ENCODE measurements at places on chromosomes 5 and 9.

GRCh38 chr5:145912019-145912418 lies 24.4 kb upstream of the SH3RF2 start:
- no peak for DNase-seq

GRCh38 chr9:128723352-128723865 lies 518 bp downstream of the ZDHHC12 start:
- no peak for DNase-seq

- DNase-seq: no peak
Observed at GRCh38 chr9:77769246-77769645, 121.1 kb upstream of the GNA14 start.

GRCh38 chr5:375921-376798 lies 54.6 kb downstream of the AHRR start:
- no peak for DNase-seq

DNA sequence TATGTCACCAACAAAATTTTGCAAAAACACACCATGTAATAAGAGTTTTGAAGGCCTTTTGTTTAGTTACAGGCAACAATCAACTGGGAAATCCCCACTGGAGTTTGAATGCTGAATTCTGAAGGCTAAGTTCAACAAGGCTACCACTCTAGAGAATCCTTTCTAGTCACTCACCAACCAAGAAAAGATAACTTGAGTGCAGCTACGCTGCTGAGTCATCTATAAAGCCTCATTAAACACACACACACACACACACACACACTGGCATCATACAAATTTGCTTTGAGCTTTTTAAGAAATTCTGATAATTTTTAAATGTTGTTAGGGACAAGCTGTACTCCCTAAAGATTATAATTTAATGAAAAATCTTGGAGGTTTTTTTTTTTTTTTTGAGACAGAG lies 219.6 kb downstream of the DENND1A start:
- DNase-seq: no peak

- DNase-seq: no peak
Observed at GRCh38 chr5:59559847-59560246, 333.7 kb downstream of the PDE4D start.

DNA sequence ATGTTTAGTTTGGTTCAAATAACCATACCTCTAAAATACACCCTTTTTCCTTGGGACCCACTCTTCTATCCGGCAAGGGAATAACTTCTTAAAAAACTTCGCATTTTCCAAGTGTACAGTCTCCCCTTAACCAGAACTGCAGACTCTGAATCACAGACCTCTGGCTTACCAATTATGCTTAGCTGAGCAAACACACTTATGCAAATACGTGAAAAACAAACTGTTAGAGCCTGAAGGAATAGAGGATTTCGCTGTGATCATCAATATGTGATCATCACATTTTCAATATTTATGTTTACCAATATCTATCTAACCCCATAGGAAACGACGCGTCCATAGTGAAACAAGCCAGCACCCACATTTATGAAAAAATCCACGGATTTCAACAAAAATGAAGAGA lies 1.3 kb downstream of the LPAR1 start:
- DNase-seq: no peak

- DNase-seq: no peak
Observed at GRCh38 chr9:16352791-16353401, 517.6 kb downstream of the BNC2 start.

DNA sequence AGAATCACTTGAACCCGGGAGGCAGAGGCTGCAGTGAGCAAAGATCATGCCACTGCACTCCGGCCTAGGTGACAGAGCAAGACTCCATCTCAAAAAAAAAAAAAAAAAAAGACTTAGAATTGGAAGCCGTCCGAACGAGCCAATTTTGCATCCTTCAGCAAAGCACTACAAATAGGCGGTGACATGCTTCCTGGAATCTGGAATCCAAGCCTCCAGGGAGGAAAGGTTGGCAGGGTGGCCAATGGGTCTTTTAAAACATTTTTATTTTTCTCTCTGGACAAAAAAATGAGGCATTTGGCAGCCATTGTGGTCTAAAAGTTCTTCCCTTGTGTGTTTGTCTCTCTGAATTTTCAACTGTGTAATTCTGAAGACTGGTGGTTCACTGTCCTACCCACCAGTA lies 26.4 kb downstream of the GGTA1 start:
- DNase-seq: no peak

DNA sequence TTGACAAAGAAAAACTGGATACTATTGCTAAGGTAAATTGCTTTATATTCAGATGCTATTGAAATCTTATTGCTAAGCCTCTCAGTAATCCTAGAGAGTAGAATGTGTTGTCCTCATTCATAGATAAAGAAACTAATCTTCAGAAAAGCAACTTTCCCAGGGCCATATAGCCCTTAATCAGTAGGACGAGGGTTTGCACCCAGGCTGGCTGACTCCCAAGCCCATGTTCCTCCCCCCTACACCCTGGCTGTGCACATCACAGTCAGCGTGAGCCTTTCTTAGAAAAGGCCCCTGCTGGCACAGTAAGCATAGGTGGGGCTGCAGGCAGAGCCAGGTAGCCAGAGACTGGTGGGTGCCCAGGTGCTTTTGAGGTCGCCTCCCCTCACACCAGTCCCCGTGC lies 15.8 kb upstream of the GLIPR2 start:
- DNase-seq: no peak

GRCh38 chr5:6525910-6526309 lies 77.3 kb downstream of the UBE2QL1 start:
- no peak for DNase-seq

- no peak for DNase-seq
Observed at GRCh38 chr5:96037128-96037527, 75.5 kb upstream of the ELL2 start.

DNA sequence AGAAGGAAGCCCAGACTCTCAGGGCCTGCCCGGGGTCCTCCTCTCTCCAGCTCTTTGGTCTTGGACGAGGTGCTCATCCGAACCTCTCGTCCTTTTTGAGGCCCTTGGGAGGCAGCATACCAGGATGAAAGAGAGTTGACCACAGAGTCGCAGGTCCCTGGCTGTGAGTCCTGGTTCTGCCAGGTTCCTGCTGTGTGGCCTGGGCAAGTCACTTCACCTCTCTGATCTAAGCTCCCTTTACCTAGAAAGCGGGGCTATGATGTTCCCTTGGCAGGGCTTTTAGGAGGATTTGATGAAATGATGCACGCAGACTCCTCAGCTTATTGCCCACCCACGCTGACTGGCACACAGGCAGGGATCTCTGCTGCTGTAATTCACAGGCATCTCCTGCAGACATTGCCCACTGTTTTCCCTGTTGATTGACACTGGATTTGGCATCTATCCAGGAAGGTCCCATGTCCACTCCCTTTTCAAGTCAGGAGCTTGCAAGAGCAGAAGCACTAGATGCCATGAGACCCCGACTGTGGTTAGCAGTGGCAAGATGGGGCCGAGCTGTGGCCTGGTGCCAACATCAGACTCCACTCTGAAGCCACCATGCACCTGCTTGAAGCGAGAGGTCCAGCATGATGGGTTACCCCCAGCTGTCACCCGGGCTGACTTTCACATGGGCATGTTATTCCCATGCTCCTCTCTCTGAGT lies 71.5 kb downstream of the MACROH2A1 start:
- DNase-seq: no peak

DNA sequence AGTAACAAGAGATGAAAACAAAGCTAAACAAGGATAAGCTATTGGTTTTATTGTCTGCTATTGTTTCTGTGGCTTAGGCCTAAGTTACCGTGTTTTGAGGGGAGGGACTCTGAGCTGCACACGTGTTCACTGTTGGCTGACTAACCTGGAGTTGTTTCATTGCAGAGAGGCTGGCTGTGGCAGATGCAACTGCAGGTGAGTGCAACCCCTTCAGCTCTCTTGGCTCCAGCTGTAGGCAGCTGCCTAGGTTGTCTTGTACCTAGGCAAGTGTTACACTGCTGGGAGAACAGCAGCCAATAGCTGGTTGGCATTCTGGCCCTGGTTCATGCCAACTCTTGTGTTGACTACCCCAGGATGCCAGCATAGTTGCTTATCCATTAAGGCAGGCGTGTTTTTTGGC lies 17.6 kb upstream of the MATR3 start:
- no peak for DNase-seq

GRCh38 chr5:37846786-37847310 lies 7.0 kb upstream of the GDNF start:
- DNase-seq: no peak

- no peak for DNase-seq
Observed at GRCh38 chr9:137448602-137448962, 7.4 kb upstream of the ENTPD8 start.

GRCh38 chr5:150556859-150557508 lies 49.1 kb downstream of the NDST1 start:
- no peak for DNase-seq

- no peak for DNase-seq
Observed at GRCh38 chr5:9739135-9739534, 109.0 kb upstream of the TAS2R1 start.

GRCh38 chr5:111237470-111237869 lies 13.3 kb downstream of the CAMK4 start:
- no peak for DNase-seq

DNA sequence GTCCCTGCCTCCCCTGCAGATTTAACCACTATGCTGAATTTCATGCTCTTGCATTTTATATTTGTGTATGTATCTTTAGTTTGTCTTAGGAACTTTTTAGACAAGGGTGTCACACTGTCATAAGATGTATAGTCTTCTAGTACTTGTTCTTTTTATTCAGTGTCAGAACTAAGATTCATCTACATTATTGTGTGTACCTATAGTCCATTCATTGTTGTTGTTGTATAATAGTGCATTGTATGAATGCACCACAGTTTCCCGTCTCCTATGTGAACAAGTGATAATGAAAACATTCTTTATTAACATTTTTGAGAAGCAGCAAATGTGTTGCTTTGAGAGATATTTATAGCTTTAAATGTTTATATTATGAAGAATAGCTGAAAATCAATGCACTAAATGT lies 45.9 kb downstream of the SFXN1 start:
- DNase-seq: no peak

- DNase-seq: no peak
Observed at GRCh38 chr9:107711542-107711941, 222.0 kb upstream of the KLF4 start.

- DNase-seq: no peak
Observed at GRCh38 chr5:77492653-77493000, 511 bp upstream of the WDR41 start.

- DNase-seq: peak; percentile 44
Observed at GRCh38 chr9:94002316-94003140, 47.4 kb upstream of the BARX1 start.

DNA sequence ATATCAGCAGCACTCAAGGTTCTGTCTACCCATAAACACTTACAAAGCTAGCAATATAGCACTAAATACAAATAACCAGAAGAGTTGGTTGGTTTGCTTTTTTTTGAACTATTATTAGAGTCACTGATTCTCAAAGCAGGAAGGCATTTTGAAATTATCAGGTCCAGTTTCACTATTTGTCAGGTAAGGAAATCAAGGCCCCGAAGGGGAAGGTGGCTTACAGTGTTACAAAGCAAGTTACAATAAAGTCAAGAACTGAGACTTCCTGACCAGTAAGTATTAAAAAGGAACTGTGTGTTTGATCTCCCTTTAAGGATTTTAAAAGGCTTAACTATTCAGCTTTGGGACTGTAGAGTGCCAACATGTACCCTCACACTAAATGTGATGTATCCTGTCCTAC lies 10.8 kb downstream of the C5orf15 start:
- DNase-seq: no peak

DNA sequence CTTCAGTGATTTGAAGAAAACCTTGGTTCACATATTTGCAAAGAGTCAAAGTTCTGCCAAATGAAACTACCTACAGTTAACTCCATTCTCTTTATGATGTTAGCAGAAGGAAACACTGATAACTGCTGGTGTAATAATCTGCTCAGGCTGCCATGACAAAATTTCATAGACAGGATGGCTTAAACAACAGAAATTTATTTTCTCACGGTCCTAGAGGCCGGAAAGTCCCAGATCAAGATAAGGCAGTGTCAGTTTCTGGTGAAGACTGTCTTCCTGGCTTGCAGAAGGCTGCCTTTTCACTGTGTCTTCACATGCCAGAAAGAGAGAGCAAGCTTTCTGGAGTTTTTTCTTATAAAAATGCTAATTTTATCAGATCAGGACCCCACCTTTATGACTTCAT lies 102.4 kb upstream of the PARP8 start:
- DNase-seq: no peak

DNA sequence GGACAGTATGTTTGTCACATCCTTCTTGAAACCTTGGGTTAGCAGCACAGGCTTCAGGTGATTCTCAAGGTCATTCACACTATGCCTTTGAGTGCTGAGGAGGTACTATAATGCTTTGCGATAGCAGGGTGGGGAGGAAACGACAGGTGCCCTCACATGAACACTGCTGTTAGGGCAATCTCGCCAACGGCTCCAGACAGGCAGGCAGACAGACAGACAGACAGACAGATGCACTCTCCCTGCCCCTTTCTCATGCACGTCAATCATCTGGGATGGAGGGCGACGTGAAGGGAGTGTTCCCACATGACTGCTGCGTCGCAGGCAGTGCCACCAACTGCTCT lies 82.9 kb downstream of the RAPGEF1 start:
- DNase-seq: no peak

GRCh38 chr9:81771571-81771970 lies 82.2 kb upstream of the TLE1 start:
- no peak for DNase-seq

- DNase-seq: no peak
Observed at GRCh38 chr5:5154733-5155132, 14.6 kb downstream of the ADAMTS16 start.

- DNase-seq: no peak
Observed at GRCh38 chr5:67983251-67984110, 232.1 kb upstream of the PIK3R1 start.

GRCh38 chr5:18553269-18553668 lies 919.0 kb downstream of the TAF11L14 start:
- no peak for DNase-seq

DNA sequence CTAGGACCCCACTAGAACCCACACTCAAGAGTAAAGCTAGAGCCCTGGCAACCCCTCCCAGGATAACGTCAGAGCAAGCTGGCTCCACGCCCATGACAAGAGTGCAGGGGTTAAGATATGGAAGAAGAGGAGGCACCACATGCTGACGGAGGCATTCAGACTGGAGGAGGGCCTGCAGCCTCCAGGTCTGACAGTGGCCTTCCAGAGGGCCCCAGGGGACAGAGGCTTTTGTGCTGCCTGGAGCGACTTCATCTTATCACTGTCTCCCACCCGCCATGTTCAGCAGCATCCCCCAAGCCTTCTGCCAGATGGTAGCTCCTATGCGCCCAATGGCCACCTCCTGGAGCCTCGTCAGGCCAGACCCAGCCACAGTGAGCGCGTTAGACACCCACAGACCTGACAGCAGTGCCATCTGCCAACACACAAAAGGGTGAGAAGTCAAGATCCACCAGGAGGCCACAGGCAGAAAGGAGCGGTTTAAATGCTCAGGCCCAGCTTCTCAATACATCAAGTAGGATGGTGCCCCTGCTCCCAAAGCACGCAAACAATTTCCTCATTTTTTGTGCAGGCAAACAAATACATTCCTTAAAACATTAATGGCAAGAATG lies 65.8 kb downstream of the C5orf15 start:
- no peak for DNase-seq

DNA sequence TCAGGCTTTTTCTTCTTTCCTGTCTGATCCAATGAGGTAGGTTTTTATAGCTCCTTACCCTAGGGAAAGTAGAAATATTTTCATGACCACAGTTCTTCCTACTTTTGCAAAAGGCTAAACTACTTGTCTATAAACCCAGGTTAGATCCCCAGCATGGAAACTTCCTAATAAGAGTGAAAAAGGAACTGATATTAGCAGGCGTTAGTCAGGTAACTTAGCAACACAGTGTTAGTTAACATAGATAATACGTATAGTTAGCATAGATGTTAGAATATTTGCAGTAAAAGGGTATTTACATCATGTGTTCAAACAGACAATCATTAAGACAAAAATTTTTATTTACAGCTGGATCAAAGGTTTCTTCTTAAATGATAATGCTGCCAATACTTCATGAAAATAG lies 162.9 kb upstream of the DAB2 start:
- DNase-seq: no peak

Measured in NCI-H1930 (cell line).